ENCODE measurements at places on chromosomes 5 and 9. TPM values are rescaled to one million over a fixed set of nuclear protein-coding genes. Genes with fewer than 3 reads are reported as not detected.
A peak's percentile ranks its signal among the peaks of the same experiment; 100 is the strongest.

DNA sequence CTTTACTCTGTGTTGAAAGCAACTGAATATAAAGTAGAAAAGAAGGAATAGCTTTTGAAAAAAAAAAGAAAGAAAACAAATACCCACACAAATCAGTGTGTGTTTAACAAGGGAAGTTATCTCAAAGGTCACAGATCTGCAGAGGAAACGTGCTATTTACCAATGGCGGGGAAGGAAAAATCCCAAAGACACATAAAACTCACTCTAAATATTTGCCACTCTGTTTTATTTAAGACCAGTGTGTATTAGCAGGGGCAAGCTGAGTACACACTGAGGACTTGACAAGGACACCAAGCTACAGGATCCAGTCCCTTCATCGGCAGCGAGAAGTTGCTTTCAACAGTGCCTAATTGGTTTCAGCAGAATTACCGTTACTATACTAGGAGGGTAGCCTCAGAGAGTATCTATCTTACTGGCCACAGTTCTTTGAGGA, 252.5 kb downstream of the DEPDC1B start:
- no peak for DNase-seq

NHP2 gene
- total RNA-seq, result 302 TPM

- DNase-seq, result no peak
Observed at GRCh38 chr9:116090030-116090770, 63.4 kb upstream of the PAPPA start.

DNA sequence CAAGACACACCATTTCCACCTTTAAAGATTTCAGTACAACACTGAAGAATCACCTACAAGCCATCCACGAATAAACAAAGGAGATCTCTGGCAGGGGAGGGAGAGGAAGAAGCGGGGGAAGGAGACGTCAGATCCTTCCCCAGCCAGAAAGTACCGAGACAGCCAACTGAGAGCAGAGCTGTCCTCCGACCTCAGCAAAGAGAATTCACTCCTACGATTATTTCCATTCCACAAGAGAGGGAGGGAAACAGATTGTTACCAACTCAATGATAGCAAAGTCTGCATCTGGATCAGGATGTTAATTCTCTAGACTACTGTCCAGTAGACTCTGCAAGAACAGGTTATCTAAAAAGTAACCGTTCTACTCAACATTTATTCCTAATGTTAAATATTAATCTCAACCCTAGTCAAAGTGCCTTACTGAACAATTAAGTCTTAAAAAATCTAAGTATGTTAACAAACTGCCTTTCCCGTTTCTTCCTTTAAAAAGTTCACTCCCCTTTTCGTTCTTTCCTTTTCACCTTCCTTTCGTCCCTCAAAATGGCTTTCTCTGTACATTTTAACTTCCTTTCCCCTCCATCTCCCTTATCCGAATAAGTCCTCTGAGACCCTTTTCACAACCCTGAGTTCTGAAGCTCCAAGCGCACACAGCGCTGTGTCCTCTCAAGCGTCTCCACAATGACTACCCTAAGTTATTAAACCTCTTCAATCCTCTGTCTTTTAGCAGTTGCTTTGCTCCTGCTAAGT, 1.4 kb downstream of the CHD1 start:
- DNase-seq, result peak; percentile 77

- no peak for DNase-seq
Observed at GRCh38 chr9:107363516-107364152, 80.6 kb downstream of the RAD23B start.

PCDHGC3 gene
- total RNA-seq, result 21.9 TPM

GRCh38 chr9:93286252-93287188, 102.6 kb downstream of the WNK2 start:
- no peak for DNase-seq

GRCh38 chr9:17571825-17572224, 7.0 kb upstream of the SH3GL2 start:
- DNase-seq, result no peak

C9orf153 gene
- total RNA-seq, result not detected

TGFBR1 gene
- 75.3 TPM for total RNA-seq

DNA sequence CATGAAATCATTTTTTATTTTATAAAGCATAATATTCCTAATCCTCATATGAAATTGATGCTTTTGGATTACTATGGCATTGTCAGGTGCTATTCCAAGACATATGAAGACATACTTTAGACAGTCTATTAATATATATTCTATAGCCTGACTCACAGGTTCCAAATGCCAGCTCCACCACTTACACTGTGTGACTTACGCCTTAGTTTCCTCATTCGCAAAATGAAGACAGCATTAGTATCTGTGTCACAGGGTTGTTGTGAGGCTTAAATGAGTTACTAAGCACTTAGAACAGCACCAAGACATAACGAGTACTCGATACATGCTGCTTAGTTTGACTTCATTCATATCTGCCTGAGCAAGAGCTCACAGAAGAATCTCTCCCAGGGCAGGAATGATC, 132.2 kb upstream of the PTGER4 start:
- DNase-seq, result no peak
